ENCODE measurements at places on chromosomes 2 and 18. TPM values are rescaled to one million over a fixed set of nuclear protein-coding genes. Genes with fewer than 3 reads are reported as not detected.

ANKRD30B gene
- total RNA-seq = not detected

GRCh38 chr18:21272016-21272579 is 30.1 kb downstream of the GREB1L start:
- DNase-seq = no peak

CPO gene
- total RNA-seq = not detected

GRCh38 chr18:70382017-70382416 is 93.2 kb downstream of the SOCS6 start:
- DNase-seq = no peak

DNA sequence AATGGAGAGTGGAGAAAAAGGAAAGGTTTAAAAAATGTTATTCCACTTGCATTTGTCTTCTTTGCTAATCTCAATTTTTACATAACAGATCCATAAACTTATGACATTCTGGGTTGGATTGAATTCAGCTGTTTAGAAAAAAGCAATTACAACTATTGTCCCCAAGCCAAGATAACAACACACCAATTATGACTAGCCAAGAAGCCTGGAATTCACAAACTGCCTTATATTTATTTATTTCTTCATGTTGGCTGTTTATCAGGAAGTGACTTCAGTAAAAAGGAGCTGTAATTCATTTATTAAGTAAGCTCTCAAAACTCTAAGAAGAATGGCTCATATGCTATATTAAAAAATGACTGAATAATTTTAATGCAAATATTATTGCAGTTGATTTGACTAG is 137.4 kb downstream of the CALCRL start:
- no peak for DNase-seq

GRCh38 chr2:36394804-36395203 is 39.2 kb downstream of the CRIM1 start:
- no peak for DNase-seq

DNA sequence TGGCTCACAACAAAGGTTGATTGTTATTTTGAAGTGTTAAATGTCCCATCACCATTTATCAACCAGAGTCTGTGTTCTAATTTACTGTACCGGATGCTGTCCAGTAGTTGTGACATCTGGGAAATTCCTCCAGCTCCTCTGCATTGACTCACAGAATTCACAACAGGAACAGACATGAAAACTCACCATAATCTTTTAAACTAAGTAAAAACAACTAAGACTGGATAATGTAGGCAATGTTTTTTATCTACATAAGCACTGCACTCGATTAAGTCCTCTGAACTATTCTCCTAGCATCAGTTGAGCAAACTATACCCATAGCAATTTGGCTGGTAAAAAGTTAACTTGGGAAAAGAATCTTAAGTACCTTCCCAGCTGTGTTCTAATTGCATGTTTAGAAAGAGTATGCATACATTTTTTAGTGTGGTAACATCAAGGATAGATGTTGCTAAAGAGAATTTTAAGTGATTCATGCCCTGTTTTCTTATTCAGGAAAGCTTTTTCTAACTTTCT is 42.9 kb upstream of the MYO1B start:
- no peak for DNase-seq

DNA sequence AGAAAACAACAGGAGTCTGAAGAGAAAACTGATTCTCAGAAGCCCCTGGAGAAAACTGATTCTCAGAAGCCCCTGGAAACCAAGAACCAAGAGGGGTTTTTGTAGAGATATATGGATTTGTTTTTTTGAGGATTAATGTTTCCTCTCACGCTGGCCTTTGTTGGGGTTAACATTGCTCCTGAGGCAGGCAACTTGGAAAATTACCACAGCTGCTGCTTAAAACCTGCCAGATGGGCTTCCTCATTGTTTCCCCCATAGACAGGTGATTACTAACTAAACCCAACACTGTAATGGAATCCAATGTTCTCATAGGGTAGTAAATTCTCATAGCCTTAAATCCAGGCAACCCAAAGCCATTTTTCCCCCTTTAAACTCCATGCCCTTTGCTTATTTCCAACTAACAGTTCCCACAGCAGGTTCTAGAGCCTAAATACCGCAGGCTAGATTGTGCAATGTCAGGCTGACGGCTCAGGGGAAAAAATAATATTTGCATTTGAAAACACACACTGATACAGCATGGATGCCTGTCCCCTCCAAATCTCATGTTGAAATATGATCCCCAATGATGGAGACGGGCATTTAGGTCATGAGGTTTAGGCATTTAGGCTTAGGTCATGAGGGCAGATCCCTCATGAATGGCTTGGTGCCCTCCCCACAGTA is 272.3 kb upstream of the PKDCC start:
- DNase-seq = no peak

CXCR1 gene
- not detected for total RNA-seq

DNA sequence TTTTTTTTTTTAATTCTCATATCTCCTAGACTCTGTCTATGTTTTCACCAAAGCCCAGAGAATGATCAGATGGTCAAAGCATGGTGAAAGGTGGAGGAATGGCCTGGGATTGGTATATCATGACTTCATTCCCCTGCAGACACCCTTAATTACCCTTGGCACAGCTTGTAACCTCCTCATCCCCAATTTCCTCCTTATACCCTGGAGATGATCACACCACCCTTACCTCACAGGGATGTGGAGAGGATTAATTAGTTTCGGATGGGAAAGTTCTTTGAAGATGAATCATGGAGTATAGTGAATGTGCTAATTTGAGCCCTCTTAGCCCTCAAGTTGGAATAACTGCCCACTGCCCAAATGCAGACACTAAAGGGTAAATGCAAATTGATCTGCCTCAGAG is 138.0 kb upstream of the LYPD6 start:
- DNase-seq = no peak

- DNase-seq = no peak
Measured at GRCh38 chr2:163119966-163120365, 281.4 kb upstream of the KCNH7 start.

DNA sequence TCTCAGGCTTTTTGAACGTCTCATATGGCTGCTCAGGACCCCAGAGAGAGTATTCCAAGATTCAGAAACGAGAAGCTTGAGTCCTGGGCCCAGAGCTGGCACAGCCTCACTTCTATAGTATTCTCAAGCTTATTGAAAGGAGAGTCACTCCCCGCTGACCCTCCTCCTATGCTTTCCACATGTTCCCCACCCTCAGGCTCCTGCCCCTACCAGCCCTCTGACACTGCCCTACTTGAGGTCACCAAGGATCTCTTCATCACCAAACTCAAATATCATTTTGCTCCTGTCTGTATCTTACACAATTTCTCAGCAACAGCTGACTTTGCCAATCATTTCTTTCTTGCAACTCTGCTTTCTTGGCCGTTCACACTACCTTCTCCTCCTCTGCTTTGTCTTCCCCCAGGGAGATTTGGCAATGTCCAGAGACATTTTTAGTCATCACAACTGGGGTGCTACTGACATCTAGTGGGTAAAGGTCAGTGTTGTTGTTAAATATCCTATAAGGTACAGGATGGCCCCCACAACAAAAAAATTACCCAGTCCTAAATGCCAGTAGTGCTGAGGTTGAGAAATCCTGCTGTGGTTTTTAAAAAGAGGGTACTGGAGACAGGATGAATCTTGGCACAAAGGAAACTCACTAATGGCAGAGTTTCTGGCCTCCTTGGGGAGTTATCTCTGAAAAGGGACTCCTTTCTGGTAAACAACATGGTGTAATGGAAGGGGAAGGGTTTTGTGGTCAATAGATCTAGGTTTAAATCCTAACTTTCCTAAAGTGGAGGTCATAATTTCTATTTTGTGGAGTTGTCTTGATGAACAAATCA is 26.9 kb upstream of the INSIG2 start:
- DNase-seq = peak; percentile 78

- DNase-seq = no peak
Measured at GRCh38 chr2:196514641-196515040, 124.9 kb upstream of the CCDC150 start.

- no peak for DNase-seq
Measured at GRCh38 chr2:96399342-96400048, 63.9 kb downstream of the NCAPH start.

GRCh38 chr2:238558456-238559099 is 131.9 kb downstream of the ASB1 start:
- no peak for DNase-seq

- DNase-seq = no peak
Measured at GRCh38 chr2:240247868-240248720, 107.6 kb upstream of the OTOS start.

CHST9 gene
- not detected for total RNA-seq

- DNase-seq = no peak
Measured at GRCh38 chr18:23154823-23155500, 19.7 kb downstream of the CABLES1 start.

TTC39C gene
- total RNA-seq = 47.0 TPM

GRCh38 chr2:196989496-196989895 is 63.0 kb upstream of the PGAP1 start:
- DNase-seq = no peak

LYPD6B gene
- not detected for total RNA-seq

CCDC148 gene
- 0.99 TPM for total RNA-seq

DNA sequence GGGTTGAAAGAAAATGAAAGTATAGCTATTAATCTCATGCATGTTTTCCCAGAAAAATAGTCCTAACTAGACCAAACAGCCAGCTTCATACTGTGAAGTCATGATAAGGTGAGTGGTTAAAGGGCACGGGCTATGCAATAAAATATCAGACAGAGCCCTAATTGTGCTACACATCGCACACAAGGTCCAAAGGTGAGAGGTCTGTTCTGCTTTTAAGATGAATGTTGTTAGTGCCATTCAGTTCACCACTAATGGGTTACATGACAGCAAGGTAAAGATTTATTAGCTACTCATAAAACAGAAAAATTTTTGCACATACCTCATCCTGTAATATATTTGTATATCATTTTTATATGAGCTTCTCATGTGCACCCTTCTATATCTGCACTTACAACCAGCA is 105.0 kb upstream of the STK17B start:
- DNase-seq = peak; percentile 30

ALLC gene
- not detected for total RNA-seq

DNA sequence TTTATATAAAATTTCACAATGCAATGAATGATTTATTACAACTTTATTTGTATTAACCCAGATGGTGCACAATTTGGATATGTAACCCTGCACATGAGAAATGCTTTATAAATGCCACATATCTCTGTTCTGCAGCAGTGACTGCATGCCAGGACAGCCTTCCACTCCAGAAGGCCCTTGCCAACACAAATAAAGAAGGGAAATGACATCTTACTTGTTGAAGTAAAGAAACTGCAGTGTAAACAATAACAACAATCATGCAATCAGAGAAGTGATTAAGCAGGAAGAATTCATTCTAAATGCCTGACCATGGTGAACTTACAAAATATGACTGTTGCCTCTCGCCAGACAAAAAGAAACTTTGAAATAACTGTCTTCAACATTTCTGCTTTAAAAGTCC is 129.9 kb upstream of the CHST9 start:
- DNase-seq = no peak

Data from OCI-LY7 (cell line).